ENCODE measurements at places on chromosomes 16 and 17.

GRCh38 chr16:11211977-11212797 is 43.8 kb downstream of the SOCS1 start:
- no peak for DNase-seq

- no peak for DNase-seq
Observed at GRCh38 chr16:11752856-11753255, 10.2 kb upstream of the TXNDC11 start.

GRCh38 chr16:65876624-65877023 is 489.9 kb upstream of the CDH5 start:
- DNase-seq: no peak

GRCh38 chr17:79112471-79112870 is 37.8 kb downstream of the ENGASE start:
- DNase-seq: no peak

DNA sequence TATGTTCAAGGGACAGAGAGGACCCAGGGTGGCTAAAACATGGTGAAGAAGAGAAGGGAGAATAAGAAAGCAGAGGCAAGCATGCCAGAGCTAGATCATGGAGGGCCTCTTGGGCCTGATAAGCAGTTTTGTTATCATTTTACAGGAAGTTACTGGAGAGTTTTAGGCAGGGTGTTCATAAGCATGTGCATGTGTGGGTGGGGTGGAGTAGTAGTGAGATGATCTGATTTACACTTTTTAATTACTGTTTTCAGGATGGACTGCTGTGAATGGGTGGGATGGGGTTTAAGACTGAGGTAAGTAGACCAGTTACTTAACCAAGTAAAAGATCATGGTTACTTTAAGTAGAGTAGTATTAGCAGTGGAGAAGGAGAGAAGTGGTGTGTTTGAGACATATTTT is 173.6 kb downstream of the PHKB start:
- no peak for DNase-seq

DNA sequence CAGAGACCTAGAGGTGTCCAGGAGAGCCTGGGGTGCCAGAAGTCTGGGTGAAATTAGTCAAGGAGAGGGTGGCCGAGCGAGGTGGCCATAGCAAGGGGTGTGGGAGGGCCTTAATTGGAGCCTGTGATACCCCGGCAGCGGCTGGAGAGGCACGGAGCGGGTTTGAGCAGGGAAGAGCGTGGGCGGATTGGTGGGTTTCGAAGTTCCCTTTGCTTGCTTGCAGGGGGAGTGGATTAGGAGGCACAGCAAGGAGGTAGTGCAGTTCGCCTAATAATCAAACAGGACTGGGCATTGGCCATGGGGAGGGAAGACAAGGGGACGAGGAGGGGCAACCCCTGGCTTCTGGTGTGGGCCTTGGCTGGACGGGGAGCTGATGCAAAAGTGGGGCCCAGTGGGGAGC is 5.4 kb upstream of the FAM83G start:
- no peak for DNase-seq

DNA sequence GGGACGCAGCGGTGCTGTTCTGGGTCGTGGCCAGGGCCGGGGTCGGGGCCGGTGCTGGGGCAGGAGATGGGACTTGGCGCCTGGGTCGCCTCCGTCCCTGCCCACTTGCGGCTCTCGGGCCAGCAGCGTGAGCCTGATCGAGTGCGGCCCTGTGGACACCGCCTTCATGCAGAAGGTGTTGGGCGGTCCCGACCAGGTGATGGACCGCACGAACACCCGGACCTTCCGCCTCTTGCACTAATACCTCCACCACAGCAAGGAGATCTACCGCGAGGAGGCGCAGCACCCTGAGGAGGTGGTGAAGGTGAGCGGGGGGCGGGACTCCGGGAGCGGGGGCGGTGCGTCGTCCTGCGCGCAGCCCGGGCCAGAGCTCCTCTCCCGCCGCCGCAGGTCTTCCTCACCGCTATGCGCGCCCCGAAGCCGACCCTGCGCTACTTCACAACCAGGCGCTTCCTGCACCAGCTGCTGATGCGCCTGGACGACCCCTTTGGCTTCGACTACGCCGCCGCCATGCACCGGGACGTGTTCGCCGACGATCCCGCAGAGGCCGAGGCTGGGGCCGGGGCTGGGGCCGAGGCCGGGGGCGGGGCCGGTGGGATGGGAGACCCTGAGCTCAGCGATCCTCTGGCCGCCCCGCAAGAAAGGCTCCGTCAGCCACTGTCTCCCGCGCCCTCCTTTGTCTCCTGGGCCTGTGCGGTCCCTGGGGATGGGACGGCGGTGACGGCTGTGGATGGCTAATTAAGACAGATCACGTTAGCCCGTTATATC is 4.5 kb upstream of the HSD17B1 start:
- no peak for DNase-seq

DNA sequence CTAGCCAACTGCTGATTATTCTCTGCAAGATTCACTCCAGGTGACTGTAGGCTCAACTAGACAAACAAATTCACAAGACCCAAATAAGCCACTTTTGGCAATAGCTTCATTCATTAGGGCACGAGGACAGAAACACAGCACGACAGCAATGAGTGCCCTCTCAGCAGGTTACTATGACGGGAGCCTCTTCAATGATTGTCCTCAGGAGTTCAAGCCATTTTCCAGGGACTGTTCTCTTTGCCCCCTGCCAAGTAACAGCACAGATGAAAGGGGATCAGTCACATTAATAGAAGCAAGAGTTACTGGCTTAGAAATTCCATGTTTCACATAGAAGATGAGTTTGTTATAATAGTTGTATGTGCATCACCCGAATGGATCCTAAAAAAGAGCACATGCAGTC is 712.2 kb downstream of the CDH8 start:
- no peak for DNase-seq

Data from stimulated activated CD4-positive, alpha-beta T cell treated with anti-CD3 and anti-CD28 coated beads, Interleukin-1b, Interleukin-23, amount 100 ng/mL, for 1 hour (primary cell).